ENCODE measurements at places on chromosomes 2 and 18.

- DNase-seq = no peak
These were observed 32.6 kb downstream of the MAP2 start for GRCh38 chr2:209456489-209456888.

- DNase-seq = no peak
These were observed 102.8 kb downstream of the SMAD7 start for GRCh38 chr18:48847807-48848486.

DNA sequence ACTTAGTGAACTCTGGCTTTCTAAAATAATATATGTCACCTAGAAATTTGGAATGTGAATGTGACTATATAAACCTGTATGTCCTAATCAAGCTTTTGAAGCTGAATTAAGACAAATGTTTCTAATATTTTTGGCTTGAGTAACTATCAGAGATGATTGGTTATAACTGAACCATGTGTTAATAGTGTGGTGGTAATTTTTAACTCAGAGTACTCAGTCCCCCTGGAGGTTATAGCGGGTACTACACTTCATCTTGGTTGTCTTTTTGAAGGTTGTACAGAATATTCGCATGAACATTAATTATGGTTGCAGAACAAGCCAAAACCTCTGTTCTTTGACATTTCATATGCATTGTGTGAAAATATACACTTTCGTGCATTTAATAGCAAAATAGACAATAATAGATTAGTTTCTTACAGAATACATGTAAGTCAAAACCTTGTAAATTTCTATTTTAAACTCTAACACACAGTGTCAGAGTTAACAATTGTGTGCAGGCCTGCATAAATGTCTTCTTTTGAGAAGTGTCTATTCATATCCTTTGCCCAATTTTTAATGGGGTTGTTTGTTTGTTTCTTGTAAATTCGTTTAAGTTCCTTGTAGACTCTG lies 86.0 kb downstream of the OSBPL6 start:
- DNase-seq = no peak

- peak; percentile 25 for DNase-seq
These were observed 163.5 kb upstream of the CXCR4 start for GRCh38 chr2:136281281-136282114.

GRCh38 chr2:234174742-234175141 lies 124.2 kb downstream of the SPP2 start:
- no peak for DNase-seq

DNA sequence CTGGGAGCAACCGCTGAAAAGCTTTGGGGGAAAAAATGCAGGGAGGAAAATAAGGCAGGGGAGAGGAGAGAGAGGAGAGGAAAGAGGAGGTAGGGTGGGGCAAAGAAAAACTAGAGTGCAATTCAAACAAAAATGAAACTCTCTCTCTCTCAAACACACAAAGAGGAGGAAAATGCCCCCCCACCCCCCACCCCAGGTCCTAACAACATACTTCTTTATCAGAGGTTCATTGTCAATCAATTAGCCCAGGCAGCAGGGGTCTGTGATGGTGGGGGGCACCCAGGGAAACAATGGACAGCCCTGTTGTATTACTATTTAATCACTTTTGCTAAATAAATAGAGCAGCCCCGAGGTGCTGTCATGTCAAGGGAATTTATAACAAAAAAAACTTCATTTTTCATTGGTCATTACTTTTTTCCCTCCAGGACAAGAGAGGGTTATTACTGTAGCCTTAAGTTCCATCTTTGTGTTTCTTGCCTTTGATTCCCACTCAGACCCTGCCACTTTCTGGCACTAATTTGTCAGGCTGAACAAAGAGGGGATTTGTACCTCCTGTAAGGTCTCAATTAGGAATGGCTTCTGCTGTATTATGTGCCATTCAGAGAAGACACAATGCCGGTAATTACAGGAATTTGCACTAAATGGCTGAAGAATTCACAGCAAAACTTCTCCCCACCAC lies 55.0 kb downstream of the PLEKHM3 start:
- no peak for DNase-seq

- no peak for DNase-seq
These were observed 22.8 kb upstream of the IL37 start for GRCh38 chr2:112887964-112888749.

DNA sequence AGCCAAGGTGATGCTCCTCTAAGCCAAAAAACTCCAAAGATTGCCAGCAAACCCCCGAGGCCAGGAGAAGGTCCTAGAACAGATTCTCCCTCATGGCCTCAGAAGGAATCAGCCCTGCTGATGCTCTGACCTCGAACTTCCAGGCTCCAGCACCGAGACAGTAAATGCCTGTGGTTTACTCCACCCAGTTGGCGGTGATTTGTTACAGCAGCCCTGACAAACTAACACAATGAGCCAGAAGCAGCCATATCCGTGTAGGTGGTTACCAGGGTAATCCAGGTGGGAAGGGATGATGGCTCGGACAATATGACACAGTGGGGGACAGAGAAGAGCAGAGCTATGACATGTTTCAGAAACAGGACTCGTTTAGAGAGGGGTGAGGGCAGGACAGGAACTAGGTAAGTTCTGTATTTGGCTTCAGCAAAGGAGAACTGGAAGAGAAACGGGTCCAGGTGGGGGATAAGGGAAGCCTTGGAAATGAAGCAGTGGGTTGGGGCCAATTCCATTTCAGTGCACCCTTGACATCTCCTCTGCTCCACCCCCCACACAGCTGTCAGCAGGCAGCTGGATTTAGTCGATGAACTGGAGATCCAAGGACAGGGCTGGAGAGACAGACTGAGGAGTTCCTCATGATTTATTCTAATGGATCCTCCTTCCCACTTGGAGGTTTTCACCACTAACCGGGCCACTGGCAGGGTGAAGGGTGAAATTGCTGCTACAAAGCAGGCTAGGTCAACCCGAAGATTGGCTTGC lies 179.7 kb upstream of the SH3BP4 start:
- DNase-seq = no peak

GRCh38 chr2:190415794-190416775 lies 7.9 kb downstream of the MFSD6 start:
- no peak for DNase-seq

GRCh38 chr2:45450634-45451033 lies 160.4 kb downstream of the SRBD1 start:
- no peak for DNase-seq

GRCh38 chr2:164737612-164738081 lies 104.0 kb downstream of the COBLL1 start:
- DNase-seq = no peak

DNA sequence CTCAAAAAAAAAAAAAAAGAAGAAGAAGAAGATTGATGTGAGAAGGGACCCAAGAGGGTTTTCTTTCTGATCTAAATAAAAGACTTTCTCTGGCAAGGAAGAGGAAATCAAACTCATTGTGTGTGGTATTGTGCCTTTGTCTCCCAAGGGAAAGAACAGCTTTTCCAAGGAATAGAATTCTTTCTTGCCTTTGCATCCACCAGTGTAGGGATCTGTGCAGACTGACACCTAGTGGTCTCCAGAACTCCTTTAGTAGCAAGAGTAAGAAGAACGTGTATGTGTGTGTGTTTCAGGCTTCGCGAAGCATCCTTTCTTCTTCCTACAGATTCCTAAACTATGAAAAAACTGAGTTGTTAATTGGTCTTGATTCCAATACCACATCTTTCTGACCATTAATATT lies 33.5 kb upstream of the CRIM1 start:
- DNase-seq = no peak

GRCh38 chr2:136407952-136408318 lies 290.0 kb upstream of the CXCR4 start:
- DNase-seq = no peak

DNA sequence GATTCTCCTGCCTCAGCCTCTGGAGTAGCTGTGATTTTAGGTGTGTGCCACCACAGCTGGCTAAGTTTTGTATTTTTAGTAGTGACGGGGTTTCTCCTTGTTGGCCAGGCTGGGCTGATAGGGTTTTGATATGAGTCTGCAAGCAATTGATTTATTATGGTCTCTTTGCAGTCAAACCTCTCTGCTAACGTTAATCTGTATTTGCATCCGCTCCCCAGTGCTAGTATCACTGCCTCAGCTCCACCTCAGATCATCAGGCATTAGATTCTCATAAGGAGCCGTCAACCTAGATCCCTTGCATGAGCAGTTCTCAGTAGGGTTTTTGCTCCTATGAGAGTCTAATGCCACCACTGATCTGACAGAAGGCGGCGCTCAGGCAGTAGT lies 19.0 kb downstream of the HAT1 start:
- no peak for DNase-seq

DNA sequence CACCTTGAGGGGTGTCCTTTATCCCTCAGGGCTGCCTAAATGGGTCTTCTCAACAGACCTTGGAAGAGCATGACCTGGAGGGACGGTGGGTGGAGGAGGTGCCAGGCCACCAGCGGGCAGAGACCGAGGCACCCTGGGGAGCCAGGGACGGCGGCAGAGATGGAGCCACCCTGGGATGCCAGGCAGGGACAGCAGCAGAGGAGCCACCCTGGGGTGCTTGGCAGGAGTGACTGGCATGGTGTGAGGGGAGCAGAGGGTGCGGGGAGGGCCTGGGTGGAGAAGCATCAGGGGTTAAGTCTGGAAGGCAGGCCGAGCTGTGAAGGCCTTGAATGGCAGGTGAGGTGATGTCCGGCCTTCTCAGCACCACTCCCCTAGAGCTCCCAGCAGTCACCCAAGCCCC lies 56.1 kb downstream of the CIB4 start:
- no peak for DNase-seq

- no peak for DNase-seq
These were observed 178.9 kb downstream of the AGAP1 start for GRCh38 chr2:235672720-235673119.

- DNase-seq = no peak
These were observed 103.3 kb downstream of the POLR1A start for GRCh38 chr2:86002375-86002774.

GRCh38 chr18:56574861-56575260 lies 63.5 kb downstream of the TXNL1 start:
- no peak for DNase-seq

DNA sequence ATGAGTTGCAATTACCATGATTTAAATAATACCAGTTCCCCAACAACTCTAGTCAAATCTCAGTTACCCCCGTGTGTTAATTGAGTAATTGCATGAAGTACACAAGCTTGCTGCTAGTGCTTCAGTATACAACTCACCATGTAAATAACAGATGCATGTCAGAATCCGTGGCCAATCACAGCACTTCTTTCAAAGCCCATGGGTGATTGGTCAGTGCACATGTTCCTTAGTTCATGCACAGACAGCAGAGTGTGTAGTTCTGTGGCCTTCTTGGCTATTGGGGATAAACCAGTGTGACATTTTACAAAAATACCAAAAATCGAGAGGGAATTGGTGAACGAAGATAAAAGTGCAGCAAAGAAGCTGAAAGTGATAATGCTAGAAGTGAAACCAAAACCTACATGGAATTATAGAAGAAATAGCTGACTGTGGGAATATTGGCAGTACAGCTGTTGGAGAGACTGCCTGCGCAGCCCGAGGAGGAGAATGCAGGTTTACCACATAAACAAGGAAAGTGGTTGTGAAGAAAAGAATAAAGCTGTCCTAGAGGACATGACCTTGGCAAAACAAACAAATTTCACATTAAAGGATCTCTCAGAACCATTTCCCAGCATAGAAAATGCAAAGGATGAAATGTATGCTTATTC lies 59.4 kb downstream of the NEDD4L start:
- no peak for DNase-seq

DNA sequence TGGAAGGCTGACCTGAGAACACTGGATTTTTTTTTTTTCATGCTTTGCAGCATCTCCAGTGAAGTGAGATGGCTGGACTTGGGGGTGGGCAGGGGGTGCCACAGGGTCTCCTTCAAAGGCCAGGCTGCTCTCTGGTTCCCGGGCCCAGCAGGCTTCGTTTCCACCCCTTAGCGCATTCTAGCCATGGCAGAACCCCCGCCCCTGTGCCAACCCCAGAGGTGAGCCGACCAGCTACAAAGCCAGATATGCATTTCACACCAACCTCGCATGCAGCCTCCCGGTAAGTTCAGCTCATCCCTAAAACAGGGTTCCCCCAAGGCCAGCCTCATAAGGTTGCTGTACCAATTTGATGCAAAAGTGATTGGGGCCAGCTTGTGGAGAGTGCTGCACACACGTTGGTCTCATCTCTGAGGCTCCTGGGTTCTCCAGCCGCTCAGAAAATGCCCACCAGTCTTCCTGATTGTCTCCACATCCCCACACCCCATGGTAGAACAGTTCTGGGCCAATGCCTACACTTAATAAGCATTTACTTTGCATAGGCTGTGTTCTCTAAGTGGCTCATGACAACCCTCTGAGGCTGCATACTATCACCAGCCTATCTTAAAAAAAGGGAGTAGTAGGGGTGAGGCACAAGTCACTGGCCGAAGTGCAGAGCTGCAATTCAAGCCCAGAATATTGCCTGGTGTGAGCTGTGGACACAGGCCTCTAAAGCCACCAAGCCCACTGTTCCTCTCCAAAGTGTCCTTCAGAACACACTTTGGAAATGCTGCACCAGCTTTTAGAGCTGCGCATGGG lies 23.3 kb downstream of the SMAD7 start:
- no peak for DNase-seq

- DNase-seq = no peak
These were observed 121.3 kb upstream of the ZNF516 start for GRCh38 chr18:76616373-76616772.

GRCh38 chr2:124961132-124961531 lies 936.0 kb downstream of the CNTNAP5 start:
- no peak for DNase-seq

- no peak for DNase-seq
These were observed 35.9 kb upstream of the SNED1 start for GRCh38 chr2:240962300-240963064.

- no peak for DNase-seq
These were observed 23.3 kb upstream of the LMAN1 start for GRCh38 chr18:59382383-59382782.

DNA sequence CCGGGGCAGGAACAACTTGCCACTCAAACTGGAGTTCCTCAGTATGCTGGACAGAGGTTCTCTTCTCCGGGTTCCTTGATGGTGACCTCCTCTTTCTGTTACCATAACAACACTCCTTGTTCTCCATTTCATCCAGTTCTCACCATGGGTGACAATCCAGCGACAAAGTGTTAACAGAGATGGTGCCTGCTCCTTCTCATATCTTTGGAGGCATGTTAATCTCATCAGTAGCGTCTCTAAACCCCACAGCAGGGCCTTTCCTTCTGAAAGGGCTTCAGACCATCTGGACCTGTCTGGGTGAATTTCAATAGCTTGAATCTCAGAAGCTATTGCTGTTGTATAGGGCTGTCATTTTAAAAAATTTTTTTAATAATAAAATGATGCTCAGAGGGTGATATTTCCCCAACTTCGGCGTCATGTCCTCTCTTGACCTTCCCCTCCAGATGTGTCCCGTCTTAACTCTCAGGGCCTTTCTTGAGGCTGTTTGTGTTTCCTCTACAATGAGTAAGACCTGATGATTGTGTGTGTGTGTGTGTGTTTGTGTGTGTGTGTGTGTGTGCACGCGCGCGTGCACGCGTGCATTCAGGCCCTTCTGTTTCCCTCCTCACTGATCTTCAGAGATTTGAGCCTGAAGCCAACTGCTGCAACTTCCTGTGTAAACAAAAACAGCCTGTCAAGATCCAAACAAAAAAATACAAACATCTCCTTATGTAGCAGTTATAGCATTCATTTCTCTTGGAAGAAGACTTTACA lies 24.3 kb upstream of the CETN1 start:
- no peak for DNase-seq

GRCh38 chr2:19098467-19099160 lies 259.8 kb downstream of the OSR1 start:
- DNase-seq = no peak

- DNase-seq = no peak
These were observed 74.5 kb downstream of the ASAP2 start for GRCh38 chr2:9281145-9281544.

- no peak for DNase-seq
These were observed 25.9 kb downstream of the GKN2 start for GRCh38 chr2:68926796-68927195.
